Retina (tissue), 1 donor: ENCODE measurements at places on chromosomes 7 and 10.
A peak's percentile ranks its signal among the peaks of the same experiment; 100 is the strongest.

DNA sequence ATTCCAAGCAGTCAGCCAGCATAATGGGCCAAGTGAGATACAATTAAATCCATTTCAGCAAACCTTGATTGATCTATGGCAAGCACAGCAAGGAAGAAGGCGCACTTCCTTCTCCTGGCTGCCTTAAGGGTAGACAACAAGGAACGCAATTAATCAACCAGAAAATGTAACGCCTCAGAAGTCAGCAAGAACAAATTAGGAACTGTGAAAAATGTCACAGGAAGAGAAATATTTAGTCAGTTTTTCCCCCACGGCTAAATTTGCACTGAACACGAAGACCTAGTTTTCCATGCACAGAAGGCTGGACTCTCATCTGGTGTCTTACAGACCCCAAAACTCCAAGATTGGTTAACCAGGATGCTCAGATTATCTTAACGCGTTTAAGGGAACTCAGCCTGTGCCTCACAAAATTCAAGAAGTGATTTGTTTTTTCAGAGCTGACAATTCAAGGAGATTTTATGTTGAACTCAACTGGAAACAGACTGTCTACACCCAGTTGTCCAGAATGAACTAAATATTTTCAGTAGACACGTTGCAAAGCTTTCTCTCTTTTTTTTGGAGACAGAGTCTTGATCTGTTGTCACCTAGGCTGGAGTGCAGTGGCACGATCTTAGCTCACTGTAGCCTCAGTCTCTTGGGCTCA lies 14.2 kb downstream of the SNX8 start:
- peak; percentile 23 for DNase-seq

DNA sequence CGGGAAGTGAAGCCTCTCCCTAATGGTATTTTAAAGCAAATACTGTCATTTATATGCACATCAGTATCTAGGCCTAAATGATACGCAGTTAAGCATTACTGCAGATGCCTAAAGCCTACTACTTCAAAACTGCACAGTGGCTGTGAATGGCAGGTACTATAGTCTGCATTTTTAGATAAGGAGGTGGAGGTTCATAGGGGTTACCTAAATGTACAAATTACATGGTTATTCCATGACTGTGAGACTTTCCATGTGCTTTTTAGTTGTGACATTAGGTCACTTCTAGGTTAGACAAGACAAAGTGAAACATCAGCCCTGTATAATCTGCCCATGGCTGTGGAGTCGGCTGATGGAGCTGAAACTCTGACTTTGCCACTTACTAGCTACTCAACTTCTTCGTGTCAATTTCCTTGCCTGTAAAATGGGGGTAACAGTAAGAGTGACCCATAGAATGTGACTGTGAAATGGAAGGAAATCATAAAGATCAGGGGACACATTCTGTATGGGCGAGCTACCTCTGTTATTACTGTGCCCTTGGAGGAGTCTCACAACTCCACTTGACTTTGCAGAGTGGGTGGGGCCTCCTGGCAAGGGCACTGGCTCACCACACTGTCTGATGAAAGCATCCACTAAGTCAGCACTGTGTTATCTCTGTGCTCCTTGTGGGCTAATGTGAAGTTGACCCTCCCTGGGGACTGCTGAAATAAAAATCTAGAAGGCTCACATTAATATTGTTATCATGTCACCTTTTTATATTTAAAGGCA lies 239.4 kb downstream of the TNS3 start:
- no peak for DNase-seq

GRCh38 chr10:59611048-59611447 lies 98.6 kb downstream of the SLC16A9 start:
- no peak for DNase-seq

DNA sequence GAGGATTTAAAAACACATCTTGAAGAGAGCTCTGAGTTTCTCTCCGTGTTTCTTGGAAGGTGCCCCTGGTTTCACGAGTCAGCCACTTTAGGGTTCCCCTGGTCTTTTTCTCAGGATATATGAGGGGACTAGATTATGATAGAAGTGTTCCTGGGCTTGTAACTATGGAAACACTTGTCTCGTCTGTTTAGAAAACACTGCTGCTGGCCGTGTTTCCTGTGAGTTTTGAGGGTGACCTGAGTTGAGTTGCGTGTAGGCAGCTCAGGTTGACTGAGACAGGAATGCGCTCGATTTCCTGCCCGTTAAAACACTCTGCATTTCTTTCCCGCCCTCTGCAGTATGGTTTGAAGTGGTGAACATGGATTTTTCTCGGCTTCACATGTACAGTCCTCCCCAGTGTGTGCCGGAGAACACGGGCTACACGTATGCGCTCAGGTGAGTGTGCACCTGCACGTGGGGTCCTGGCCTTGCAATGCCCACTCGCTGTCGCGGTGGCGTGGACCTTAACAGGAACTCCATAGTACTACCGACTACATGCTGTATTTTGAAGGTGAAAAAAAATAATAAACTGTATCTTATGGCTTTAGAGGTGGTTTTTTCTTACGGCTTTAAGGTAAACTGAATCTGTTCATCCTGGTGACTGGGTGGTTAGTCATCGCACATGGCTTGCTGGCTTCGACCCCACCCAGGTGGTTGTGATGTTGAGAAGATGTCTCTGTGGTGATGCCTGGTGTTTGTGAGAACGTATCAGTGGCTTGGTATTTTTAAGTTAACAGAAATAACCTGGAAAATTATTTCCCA lies at the start of gene SUN1:
Gene SUN1 (plus strand): TSS at position 310 of the 801 bp plus-strand sequence. CDS start 49 bp downstream, at position 359.
- no peak for DNase-seq

- DNase-seq = no peak
Observed at GRCh38 chr7:131489196-131489595, 67.2 kb downstream of the PODXL start.

GRCh38 chr7:17207220-17207619 lies 91.2 kb upstream of the AHR start:
- DNase-seq = no peak

DNA sequence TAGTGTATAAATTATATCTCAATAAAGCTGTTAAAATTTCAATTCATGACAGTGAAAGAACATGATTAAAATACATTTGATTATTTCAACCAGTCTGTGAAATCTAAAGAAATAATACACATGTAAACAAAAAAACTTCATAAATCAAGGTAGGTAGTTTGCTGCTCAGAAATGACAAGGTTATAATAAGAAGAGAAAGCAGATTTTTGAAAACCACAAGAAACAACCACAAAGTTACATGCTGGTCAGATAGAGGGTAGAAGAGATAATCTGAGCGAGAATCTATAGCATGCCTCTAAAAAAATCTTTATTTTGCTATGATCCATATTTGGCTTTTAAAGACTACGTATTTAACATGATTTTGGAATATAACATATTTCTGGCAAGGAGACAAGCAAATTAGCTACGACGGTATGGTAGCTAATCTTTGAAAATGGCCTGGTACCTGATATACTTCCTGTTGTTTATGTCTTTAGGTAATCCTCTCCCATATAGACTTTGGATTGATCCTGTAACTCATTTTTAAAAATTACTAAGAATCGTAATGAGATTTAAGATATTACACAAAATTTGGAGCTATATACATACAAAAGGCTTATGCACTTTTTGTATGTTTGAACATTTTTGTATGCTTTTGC lies 23.5 kb upstream of the VCL start:
- DNase-seq = no peak

DNA sequence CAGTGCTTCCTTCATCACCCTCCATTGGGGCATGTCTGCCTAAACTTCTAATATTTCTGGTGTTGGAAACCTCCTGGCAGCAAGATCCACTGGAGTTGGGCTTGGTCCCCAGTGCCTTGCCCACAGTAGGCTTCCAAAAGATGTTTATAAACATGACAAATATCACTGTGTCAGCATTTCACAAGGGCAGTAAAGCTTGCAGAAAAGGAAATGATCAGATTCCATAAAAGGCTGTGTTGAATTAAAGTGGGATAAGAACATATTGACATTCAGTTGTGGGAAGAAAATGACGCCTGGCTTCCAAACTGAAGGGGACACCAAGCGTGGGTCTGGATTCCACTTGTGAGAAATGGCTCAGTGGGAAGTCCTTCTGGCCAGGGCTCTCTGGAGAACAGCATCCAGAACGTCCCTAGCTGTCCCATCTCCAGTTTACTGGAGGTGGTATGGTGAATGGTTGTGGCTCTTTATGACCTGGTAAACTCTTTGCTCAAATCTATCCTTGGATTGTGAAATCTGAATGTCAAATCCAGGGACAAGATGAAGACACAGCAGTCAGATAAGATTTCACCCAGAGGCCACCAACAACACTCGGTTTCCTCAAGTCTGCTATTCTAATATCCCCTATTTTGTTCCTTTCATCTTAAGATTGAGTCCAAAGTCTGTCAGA lies 287.2 kb downstream of the TNS3 start:
- no peak for DNase-seq

GRCh38 chr10:103256613-103257012 lies 10.9 kb downstream of the RPEL1 start:
- DNase-seq = no peak

DNA sequence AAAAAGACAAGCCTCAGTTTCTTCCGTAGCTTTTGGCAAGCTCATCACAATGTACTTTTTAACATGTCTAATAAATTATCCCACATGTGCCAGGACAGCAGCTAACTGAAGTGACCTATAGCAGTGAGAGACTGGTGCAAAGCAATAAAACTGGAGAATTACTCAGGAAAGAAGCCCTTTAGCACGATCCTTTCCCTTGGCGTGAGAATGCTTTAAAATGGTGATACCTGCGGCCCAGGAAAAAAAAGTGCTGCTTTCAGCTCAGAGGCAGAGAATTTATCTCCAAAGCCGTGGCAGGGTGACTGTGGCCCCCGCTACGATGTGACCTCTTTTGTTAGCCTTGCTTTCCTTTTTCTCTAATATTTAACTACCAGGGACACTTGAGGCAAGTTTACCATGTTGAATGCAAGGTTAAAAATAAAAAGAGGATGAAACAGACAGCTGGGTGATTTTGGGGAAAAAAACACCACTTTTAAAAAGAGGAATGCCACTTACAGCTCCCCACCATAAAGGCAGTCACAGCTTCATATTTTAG lies 184.0 kb downstream of the FANK1 start:
- DNase-seq = no peak
